ENCODE measurements at places on chromosomes 12 and 14.

DNA sequence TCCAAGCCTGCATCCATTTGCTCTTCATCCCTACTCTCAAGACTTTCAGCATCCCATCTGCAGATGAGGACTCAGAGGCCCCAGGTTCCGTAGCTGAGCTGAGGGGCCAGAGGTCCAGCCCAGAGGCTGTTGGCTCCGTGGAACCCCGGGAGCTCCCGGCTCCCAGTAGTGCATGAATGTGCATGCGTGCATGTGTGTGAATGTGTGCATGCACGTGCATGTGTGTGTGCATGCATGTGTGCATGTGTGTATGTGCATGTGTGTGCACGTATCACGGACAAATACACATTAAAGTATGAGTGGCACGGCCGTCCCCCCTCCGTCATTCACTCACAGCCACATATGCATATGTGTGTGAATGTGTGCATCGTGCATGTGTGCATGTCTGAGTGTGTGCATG is 149.9 kb downstream of the KIF26A start:
- peak; percentile 3 for DNase-seq
- H3K36me3 ChIP-seq: no peaks in the 10 kb centered on the region
- no peak overlapping the region for H3K27ac ChIP-seq
- no peaks in the 10 kb centered on the region for H3K4me1 ChIP-seq
- no peaks in the 10 kb centered on the region for H3K27me3 ChIP-seq

GRCh38 chr12:65891219-65891618 is 66.9 kb downstream of the HMGA2 start:
- no peaks in the 10 kb centered on the region for H3K27me3 ChIP-seq
- H3K4me1 ChIP-seq: peaks cover 2% of the 10 kb centered on the region
- no peak overlapping the region for H3K27ac ChIP-seq
- H3K4me3 ChIP-seq: no peak overlapping the region
- no peak for DNase-seq
- H3K36me3 ChIP-seq: no peaks in the 10 kb centered on the region

DNA sequence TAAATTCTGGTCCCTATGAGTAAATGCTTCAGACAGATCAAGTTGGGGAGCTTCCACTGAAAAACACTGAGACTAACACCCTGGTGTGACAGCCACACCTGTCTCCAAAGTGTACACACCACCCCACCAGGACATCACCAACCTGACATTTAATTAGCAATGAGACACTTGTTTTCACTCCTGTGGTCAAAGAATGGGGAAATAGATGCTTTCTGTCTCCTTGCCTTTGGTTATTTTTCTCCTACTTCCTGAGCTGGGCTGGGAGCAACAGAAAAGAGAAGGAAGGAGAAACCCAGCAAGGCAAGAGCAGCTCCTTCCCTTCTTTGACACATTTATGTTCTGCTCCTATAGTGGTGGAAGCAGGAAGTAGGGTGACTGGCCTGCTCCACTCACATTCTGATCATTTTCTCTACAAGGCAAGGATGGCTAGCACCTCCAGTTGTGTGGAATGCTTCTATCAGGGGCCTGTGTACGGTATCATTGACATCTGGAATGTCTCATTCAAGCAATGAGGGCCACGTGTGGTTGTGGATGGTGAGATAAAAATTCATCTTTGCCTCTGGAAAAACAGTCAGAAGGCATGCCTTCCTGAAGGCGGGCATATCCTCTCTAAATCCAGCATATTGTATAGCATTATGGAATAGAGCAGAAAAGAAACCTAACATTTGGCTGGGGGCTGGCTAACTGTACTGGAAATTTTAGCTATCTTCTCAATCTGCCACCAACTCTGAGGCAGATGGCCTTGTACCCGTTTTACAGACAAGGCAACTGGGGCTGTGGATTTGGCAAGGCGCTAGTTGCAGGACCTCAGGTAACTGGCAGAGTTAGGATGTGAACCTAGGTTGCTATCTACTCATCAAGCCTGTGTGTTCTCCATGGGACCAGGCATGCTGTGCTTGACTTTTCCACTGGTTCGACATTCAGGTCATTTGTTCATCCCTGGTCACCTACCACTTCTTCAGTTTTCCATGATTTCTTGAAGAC is 24.8 kb upstream of the LGALS3 start:
- no peak for DNase-seq
- H3K27ac ChIP-seq: peak overlapping the region; percentile 93
- no peaks in the 10 kb centered on the region for H3K27me3 ChIP-seq
- H3K4me3 ChIP-seq: no peak overlapping the region
- no peaks in the 10 kb centered on the region for H3K36me3 ChIP-seq

GRCh38 chr12:54840244-54840865 is 14.0 kb upstream of the MUCL1 start:
- no peak overlapping the region for H3K4me3 ChIP-seq
- H3K36me3 ChIP-seq: no peaks in the 10 kb centered on the region
- no peaks in the 10 kb centered on the region for H3K27me3 ChIP-seq
- DNase-seq: no peak
- H3K4me1 ChIP-seq: no peaks in the 10 kb centered on the region

- H3K4me1 ChIP-seq: peaks cover 26% of the 10 kb centered on the region
- H3K27ac ChIP-seq: peak overlapping the region; percentile 89
- H3K36me3 ChIP-seq: no peaks in the 10 kb centered on the region
- peaks cover 65% of the 10 kb centered on the region for H3K27me3 ChIP-seq
- no peak for DNase-seq
- no peak overlapping the region for H3K4me3 ChIP-seq
Observed at GRCh38 chr14:37596790-37597472, 1.5 kb downstream of the TTC6 start.
